ENCODE measurements at places on chromosomes 2 and 18.
A peak's percentile ranks its signal among the peaks of the same experiment; 100 is the strongest.

GRCh38 chr2:232075080-232075479 lies 113.6 kb downstream of the DIS3L2 start:
- DNase-seq = no peak

GRCh38 chr18:77088963-77089722 lies 43.4 kb downstream of the MBP start:
- DNase-seq = no peak

DNA sequence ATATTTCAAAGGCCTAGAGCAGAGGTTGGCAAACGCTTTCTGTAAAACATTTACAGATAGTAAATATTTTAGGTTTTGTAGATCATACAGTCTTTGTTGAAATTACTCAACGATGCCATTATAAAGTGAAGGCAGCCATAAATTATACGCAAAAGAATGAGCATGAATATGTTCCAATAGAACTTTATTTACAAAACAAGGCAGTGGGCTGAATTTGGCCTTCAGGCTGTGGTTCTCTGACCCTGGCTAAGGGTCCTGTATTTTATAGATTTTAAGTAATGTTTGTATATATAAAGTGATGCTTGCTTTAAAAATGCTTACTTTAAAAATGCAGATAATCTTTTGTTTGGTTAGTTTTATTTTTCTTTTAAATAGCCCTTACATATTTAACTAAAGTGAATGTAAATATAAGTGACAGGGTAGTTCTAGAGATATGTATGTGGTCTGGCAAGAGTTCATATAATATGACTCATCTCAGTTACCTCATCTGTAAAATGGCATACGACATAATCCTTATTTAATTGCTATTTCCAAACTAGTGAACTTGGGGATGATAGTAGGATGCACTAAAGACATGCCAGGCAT lies 51.7 kb upstream of the ATP5MC3 start:
- peak; percentile 64 for DNase-seq

DNA sequence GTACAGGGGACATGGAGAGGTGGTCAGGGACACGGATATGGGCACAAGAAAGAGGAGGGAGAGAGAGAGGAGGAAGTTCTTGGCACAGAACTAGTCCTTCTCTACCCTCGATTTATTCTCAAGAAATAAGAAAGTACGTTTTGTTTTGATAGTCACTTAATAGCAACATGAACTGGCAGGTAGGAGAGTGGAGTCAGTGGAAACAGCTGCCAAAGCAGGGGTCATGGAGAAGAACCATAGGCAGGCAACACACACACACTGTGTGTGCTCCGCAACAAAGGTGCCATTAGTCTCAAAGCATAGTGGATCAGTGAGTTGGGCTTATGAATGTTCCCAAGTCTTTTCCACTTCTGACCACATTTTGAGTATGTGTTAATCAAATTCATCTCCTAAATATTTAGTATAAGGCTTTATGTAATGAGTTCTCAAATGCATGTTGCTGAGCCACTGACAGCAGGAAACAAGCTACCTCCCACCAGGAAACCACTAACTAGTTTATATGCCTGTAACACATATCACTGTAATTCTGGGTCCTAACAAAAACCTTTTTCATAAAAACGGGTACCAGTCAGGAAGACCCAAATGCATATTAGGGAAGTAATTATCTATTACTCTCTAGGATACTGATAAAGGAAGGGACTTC lies 41.1 kb downstream of the IWS1 start:
- no peak for DNase-seq

GRCh38 chr18:36665952-36666351 lies 162.8 kb downstream of the TPGS2 start:
- DNase-seq = no peak

DNA sequence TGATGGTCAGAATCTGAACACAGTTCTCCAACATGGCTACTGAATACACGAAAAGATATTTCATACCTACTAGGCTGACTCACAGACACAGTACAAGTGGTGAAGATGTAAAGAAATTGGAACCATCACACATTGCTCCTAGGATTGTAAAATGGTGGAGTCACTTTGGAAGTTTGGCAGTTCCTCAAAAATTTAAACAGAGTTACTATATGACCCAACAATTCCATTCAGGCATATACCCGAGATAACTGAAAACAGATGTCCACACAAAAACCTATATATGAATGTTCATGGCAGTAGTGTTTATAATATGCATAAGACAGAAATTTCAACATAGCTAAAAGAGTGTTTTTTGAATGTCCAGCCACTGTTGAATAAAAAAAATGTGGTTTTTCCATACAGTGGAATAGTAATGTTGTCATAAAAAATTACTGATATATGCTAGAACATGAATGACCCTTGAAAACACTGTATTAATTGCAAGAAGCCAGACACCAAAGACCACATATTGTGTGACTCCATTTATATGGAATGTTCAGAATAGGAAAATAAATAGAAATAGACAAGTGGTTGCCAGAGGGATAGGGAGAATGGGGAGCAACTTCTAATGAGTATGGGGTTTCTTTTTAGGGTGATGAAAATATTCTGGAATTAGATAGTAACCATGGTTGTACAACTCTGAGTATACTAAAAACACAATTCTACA lies 10.1 kb downstream of the RMP24 start:
- peak; percentile 97 for DNase-seq

GRCh38 chr2:112077814-112078213 lies 22.7 kb downstream of the TMEM87B start:
- peak; percentile 14 for DNase-seq

DNA sequence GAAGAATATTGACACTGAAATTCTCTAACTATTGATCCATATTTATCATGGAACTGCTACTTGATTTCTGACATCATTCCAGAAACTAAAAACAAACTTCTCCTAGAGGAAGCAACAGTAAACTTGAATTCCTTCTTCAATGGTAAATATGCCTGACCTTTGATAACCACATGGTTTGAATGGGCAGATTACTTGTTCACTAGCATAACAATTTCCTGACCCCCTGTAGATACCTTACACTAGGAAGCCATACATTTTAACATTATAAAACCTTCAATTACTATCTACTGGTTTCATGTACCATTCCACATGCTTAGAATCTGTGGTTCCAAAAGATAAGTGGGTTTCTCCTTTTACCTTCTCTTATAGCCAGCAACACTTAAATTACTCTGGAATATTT lies 36.5 kb upstream of the DSG1 start:
- no peak for DNase-seq

DNA sequence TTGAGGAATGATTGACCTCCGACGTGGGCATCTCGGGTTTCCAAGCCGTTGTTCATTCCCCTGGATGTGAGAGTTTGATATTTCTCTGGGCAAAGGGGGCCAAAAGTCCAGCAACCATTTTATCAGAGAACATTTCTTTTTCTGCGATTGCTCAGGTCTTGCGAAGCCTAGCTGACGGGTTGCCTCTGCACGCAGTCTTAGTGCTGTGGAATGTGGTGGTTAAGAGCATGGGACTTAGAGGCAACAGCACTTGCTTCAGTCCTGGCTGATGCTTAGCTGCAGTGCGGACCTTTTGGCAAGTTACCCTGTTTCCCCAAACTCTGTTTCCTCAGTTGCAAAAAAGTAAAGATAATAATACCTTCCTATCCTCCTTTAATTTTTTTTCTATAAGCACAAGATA lies 45.0 kb downstream of the FAP start:
- DNase-seq = peak; percentile 27

- DNase-seq = no peak
These were observed 44.3 kb upstream of the CAB39 start for GRCh38 chr2:230668184-230668938.

DNA sequence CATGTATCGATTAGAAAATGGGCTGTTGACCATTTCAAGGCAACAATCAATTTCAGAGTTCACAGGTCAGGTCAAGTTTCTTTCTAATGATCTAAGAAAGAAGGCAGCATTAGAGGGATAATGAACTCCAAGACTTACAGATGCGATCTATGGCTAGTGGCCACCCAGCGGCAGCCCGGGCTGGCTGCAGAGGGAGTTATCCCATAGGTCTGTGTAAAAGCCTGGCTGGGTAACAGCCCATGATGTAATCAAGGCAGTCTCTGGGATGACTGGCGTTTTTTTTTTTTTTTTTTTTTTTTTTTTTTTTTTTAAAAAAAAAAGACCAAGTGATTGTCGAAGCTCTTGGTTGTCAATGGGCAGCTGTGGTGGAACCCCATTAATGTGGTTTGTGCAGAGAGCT lies 171.1 kb upstream of the SKOR2 start:
- peak; percentile 31 for DNase-seq

- no peak for DNase-seq
These were observed 37.2 kb downstream of the PTPRM start for GRCh38 chr18:7604361-7604760.

DNA sequence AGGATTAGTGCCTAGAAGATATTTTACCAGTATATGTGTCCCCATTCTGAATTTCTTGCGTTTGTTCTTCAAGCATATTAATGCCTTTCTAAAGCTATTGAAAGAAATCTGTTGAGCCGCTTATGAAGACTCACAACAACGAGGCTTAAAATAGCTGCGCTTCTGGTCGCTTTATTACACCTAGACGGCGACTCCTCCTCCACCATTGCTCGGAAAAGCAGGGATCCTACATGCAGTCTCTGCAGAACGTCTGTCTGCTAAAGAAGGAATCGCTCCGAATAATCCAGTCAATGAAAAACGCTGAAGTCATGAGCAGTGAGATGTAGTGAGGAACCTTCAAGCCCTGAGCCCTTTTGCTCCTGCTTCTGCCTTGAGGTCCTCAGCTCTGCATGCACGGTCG lies 94.8 kb upstream of the ZNF516 start:
- DNase-seq = no peak

GRCh38 chr18:61856678-61857077 lies 36.1 kb downstream of the RNF152 start:
- DNase-seq = no peak

GRCh38 chr18:29588446-29589100 lies 1411.6 kb upstream of the CDH2 start:
- no peak for DNase-seq

- DNase-seq = no peak
These were observed 54.4 kb downstream of the TNS1 start for GRCh38 chr2:217948351-217948791.

GRCh38 chr2:114170070-114170469 lies 272.4 kb upstream of the DPP10 start:
- no peak for DNase-seq

DNA sequence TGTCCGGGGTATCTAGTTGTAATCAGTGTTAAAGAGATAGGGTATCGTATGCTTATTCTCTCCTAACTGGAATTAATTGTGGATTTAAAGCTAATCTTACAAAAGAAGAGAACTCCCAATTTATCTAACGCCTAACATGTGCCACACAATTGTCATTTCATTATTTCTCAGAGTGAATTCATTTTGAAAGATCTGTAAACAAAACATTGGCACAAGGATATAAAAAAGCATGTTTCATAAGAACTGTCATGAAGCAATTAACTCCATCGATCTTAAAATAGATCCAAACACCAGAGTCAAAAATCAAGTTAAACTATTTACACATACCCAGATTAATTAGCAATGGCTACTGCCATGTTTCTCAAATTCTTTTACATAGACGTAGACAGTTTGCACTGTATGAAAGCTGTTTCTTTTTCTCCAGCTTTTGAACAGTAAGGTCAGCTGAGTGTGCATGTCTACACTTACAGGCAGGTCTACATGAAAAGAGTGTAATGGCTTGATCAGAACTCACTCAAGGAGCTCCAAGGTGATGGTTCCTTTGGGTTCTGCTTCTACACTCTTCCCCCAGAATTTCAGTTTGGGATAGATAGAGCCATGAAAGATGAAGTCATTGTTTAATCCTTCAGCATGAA lies 38.8 kb downstream of the CABYR start:
- no peak for DNase-seq

DNA sequence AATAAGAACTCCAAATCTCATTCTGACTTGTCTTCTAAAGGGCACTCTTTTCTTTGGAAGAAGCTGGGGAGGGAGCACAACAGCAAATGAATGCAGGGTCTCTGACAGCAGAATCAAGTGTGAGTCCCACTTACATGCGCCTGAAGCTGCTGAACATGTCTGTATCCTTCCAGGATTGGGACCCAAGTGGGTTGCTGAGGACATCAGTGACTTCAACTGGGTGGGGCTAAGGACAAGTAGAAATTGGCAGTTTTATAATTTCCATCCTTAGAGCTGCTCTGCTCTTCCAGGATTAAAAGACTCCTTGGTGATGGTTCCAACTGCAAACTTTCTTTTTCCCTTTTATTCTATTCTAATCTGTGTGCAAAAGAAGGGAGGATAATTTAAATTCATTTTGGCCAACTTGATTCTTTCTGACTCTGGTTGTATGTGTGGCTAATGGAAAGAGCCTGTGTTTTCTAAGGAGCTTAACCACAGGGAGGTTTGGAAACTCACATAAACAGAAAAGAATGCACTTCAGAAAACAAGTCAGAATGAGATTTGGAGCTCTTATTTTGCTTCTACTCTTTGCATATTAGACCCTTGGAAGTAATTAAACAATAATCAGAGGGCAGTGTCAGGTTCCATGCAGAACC lies 20.6 kb downstream of the ANTXR1 start:
- no peak for DNase-seq

DNA sequence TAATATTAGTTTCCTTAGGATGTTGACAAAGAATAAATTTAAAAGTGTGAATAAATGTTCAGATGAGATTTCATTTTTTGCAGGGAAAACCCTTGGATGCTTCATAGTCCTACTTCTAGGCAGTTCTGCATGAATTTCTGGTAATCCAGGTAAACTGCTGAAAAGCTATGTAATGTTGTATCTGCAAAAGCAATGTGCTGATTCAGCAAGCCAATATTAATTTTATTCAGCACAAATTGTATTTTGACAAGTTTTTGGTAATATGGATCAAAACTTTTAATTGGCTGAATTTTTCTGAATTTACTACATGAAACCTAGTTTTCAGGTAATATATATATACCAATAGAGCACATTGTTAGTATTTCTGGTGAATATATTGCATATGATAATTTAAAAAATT lies 17.8 kb upstream of the RBBP8 start:
- no peak for DNase-seq

- DNase-seq = peak; percentile 21
These were observed 267.3 kb downstream of the MTX2 start for GRCh38 chr2:176536439-176537133.

GRCh38 chr2:30792521-30792920 lies 14.7 kb downstream of the CAPN13 start:
- no peak for DNase-seq

DNA sequence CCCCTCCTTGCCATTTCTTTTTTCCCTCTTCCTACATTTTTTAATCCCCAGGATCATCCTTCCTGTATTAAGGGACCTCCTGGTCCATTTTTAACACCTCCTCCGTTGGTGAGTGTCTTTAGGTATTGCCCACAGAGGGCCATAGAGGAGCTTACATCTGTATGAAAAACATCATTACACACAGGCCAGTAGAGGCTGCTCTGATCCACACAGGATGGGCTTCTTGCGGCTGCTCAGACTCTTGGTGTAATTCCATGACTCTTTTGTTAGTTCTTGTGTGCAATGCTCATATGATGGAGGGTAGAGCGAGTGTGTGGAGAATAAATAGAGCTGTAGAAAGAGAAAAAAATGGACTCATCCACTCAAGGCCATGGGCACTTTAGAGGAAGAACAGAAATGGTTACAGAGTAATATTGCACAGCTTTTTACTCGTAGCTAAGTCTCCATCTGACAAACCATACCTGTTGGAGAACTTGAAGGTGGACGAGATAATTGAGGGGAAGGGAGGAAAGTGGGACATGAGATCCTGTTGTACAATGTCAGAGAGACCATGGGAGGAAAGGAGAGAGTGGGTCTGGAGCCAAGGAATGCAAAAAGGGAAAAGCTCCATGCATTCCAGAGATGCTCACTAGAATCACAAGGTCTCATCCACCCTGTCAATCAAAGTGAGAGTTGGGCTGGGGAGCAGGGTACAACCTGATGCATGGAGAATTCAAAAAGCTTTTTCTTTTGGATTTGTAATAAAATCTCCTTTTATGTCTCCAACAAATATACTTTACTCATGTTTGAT lies 129.7 kb upstream of the TNP1 start:
- peak; percentile 47 for DNase-seq
